NCI-H2081 (cell line): ENCODE measurements at places on chromosomes 1 and 21.

GRCh38 chr1:154326546-154327465 is 1.5 kb downstream of the ATP8B2 start:
- peak; percentile 22 for DNase-seq

DNA sequence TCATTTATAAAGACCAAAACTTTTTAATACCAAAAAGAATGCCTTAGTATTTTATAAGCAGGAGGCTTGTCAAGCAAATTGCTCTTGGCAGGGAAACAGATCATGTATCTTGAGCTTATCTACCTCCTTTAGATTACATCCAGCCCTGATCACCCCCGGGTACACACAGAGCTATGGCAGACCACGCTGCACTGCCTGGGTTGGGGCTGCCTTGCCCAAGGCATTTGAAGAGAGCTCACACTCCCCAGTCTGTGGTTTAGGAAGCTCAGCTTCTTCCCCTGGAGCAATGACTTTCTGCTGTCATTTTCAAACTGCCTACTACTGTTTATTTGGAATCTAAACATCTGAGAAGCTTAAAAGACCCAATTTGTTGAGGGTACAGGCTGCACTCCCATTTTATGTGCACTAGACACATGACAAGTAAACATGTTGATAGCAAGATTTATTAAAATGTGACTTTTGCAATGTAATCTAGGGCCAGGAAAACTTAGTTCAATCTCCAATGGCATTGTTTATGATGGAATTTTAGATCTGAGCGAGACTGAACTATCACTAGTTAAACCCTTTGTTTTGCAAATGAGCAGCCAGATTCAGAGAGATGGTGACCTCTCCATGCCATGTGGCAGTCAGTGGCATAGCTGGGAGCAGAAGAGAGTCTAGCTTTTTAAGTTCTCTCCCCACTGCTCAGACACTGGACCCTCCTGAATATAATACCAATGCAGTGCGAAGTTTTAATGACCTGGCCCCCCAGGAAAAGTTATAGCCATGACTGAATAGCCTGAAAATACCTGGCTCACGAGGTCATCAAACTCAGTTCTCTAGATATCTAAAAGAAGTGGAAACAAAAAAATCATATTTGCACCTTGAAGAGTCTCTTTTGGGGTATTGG is 214.9 kb downstream of the HLX start:
- DNase-seq = no peak

GRCh38 chr1:11693024-11693590 is 1.6 kb downstream of the DRAXIN start:
- DNase-seq = no peak

DNA sequence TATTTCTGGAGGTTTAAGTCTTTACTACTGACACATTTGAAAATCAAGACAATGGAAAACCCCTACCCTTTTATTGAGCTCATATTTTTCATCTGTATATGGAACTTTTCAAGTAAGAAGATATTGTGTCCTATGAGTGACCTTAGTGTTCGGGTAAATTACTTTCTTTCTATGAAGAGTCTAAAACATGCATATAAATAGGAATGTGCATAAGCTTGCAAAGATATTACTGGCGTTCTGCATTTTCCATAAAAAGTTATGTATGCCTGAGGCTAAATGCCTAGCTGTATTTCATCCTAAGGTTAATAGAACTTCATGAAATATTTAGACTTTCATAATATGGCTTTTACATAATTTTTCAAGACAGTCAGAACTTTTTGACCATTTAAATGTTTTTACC is 495.8 kb upstream of the ADAMTS5 start:
- no peak for DNase-seq

DNA sequence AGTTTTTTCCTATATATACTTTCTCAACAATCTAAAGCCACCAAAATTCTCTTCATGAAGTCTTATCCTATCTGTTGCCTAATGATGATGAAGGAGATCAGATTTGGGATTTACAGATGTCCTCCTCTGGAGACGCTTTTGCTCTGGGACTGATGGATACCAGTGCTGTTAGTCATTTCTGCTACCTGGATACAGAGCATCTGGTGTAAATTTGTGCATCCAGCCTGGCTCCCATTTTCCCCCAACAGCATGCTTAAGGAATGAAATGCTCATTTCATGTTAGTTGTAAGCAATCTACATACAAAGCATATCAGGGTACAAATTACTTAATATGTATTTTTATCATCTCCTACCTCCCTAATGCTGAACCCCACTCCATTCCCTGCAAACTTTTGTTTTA is 57.7 kb downstream of the HNRNPR start:
- DNase-seq = no peak

- DNase-seq = no peak
Measured at GRCh38 chr1:245961137-245961540, 545.9 kb downstream of the SMYD3 start.

- no peak for DNase-seq
Measured at GRCh38 chr1:179743679-179744400, 749 bp downstream of the FAM163A start.

- DNase-seq = no peak
Measured at GRCh38 chr1:51093581-51093980, 8.4 kb upstream of the C1orf185 start.

GRCh38 chr1:182601416-182601786 is 2.8 kb downstream of the RGS16 start:
- peak; percentile 81 for DNase-seq

DNA sequence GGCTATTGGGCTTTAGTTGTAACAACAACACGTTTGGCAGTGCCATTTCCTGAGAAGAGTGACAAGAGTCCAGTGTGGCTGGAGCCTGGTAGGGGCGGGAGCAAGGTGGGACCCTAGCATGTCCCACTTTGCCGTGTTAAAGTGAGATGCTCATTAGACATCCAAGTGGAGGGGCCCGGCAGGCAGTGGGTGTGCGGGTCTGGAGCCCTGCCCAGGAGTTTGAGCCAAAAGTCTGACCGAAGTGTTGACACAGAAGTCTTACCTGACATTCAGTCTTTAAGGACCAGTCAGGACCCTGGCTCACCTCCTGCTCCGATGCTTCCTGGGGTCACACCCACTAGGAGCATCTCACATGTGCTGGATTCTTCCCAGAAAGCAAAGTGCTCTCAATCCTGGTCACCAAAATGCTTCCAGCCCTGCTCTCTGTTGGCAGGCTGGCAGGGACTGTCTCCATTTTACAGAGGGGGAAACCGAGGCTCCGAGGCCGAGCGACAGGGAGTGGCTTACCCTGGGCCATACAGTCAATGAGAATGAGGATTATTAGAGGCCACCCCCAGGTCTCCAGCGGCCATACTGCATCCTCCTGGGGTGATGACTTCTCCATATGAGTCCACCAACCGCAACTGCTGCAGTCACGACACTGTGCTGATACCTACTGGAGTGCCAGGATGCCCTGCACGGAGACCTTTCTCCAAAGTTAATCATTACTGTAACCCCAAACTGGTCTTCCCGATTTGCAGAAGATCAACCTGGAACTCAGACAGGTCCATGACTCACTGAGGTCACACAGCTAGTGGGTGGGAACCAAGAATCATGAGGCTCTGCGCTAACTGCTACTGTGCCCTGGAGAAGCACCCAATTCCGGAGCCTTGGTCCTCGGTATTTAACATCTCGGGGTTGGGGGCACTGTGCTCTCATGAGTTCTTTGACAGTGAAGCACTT is 112.7 kb downstream of the PRDM2 start:
- no peak for DNase-seq

DNA sequence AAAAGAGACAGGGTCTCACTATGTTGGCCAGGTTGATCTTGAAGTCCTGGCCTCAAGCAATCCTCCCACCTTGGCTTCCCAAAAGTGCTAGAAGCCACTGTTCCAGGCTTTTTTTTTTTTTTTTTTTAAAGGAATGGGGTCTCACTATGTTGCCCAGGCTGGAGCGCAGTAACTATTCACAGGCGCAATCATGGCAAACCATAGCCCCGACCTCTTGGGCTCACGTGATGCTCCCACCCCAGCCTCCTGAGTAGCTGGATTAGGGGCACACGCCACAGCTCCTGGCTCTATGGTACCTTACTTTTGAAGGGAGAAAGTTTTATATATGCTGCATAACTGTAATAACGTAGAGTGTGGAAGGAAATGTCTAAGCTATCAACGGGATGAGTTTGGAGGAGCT is 5.7 kb upstream of the ATP13A2 start:
- no peak for DNase-seq

GRCh38 chr21:29306920-29307319 is 8.2 kb downstream of the BACH1 start:
- no peak for DNase-seq

GRCh38 chr1:208256556-208256955 is 12.4 kb upstream of the PLXNA2 start:
- DNase-seq = no peak

- no peak for DNase-seq
Measured at GRCh38 chr1:236502579-236502971, 21.2 kb upstream of the LGALS8 start.

GRCh38 chr1:119805746-119806145 is 5.5 kb downstream of the REG4 start:
- no peak for DNase-seq

DNA sequence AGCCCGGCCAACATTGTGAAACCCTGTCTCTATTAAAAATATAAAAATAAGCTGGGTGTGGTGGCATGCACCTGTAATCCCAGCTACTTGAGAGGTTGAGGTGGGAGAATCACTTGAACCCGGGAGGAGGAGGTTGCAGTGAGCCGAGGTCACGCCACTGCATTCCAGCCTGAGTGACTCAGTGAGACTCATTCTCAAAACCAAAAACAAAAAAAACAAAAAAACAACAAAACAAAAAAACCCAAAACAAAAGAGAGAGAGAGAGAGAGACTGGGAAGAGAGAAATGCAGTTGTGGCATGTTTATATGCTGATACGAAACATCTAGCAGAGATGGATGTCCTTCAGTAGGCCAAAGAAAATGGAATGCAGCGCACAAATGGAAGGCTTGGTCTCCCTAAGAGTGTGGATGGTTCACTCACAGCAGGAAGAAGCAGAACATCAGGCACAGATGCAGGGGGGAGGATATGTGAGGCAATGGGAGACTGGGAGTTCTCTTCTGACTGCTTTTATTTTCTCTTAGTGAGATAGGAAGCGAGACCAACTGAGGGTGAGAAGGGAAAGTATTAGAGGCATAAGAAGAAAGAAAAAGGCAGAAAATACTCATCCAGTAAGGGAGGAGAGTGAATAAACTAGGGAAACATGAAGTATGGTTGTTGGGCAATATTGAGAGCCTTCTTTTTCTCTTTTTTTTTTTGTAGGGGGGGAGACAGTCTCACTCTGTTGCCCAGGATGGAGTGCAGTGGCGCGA is 16.0 kb downstream of the THEM4 start:
- DNase-seq = no peak

DNA sequence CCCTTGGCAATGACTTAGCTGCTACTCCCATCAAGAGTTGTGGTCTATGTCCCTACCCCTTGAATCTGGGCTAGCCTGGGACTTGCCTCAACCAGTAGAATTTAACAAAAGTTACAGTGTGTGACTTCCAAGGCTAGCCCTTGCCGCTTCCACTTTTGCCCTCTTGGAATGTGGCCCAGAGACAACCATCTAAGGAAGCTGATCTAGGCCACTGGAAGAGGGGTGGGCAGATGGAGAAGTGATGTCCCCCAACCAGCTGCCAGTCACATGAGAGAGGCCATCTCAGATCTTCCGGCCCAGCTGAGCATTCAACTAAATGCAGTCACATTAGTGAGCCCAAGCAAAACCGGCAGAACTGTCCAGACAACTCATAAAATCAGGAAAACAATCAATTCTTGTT is 115.1 kb downstream of the TOMM20 start:
- DNase-seq = no peak

DNA sequence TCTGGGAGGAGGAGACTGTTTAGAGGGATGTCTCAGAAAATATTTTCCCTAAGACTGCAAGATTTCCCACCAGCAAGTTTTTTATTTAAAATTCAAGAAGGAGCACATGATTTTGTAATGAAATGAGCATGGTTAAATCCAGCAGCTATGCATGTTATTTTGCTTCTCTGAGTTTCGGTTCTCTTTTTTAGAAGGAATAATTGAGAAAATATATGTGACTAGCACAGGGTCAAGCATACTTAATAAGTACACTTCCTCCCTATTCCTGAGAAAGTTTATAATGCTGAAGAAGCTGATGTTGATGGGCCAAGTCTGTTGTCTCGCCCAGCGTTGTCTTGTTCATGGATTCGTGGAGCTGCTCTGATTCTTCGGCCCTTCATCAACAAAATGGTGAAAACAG is 51.2 kb downstream of the EXO1 start:
- no peak for DNase-seq

DNA sequence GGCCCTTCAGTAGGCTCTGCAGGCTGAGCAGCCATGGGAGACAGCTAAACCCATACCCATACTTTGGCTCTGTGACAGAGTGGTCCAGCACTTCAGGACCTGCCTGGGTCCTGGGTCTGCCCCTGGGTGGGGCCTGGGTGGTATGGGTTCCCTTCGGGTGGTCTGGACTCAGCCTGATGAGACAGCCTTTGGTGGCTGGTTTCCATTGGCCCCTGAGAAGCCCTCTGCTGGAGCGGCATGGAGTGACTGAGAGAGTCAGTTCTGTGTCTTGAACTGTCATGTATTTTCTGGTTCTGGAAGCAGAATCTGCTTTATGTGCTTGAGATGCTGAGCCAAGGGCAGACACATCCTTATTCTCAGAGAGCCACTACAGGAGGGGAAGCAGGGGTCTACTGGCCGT is 31.3 kb upstream of the KCNA2 start:
- DNase-seq = no peak

DNA sequence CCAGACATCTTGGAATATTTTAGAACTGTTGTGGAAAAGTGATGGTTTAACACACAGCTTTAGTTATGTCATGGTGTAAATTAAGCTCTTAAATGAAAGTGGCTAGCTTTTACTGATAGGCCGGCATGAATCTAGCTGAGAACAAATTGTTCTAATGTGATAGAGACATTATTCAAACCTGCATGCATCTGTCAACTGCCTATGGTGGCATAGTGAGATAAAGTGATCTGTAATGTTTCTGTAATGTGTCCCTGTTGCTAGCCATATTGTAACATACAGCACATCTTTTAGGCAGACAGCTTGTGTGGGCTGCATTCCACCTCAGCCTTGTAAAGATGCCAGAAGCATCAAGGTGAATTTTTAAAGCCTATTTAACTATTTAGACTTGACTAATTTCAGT is 16.0 kb downstream of the LRIG2 start:
- DNase-seq = peak; percentile 4

DNA sequence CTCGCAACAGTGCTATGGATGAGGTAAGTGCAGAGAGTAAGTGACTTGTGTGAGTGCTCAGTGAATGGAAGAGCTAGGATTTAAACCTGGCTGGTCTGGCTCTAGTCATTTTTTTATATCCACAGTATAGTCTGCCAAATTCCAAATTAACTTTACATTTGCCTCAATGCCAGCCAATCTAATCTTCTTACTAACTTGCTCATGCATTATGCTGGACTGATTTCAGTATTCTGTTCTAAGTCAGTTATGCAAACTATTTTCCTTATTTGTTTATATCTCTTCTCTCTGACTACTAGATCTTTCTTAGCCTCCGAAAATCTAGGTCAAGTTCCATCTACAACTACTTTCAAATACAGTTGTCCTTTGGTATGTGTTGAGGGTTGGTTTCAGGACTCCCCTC is 133.3 kb downstream of the XPR1 start:
- DNase-seq = no peak

GRCh38 chr21:38361324-38361723 is 104.5 kb downstream of the KCNJ15 start:
- no peak for DNase-seq

GRCh38 chr1:80155371-80155770 is 1148.8 kb upstream of the ADGRL4 start:
- DNase-seq = no peak
